ENCODE measurements at places on chromosomes 6 and 20. TPM values are rescaled to one million over a fixed set of nuclear protein-coding genes. Genes with fewer than 3 reads are reported as not detected.

Gene RNF39
- not detected for total RNA-seq

Gene GJA1
- total RNA-seq: not detected

Gene SPATS1
- total RNA-seq: not detected

Gene PRIM2
- total RNA-seq: 16.7 TPM

Gene CPNE5
- 57.8 TPM for total RNA-seq

Gene IL17A
- total RNA-seq: not detected

Gene KIAA0408
- total RNA-seq: 0.34 TPM

GRCh38 chr20:17403461-17403860 is 127.7 kb downstream of the BFSP1 start:
- H3K27me3 ChIP-seq: peaks cover 14% of the 10 kb centered on the region
- no peaks in the 10 kb centered on the region for H3K4me1 ChIP-seq
- no peak overlapping the region for H3K4me3 ChIP-seq
- H3K27ac ChIP-seq: no peak overlapping the region
- DNase-seq: no peak

GRCh38 chr6:48844696-48845095 is 618.4 kb downstream of the MMUT start:
- H3K36me3 ChIP-seq: no peaks in the 10 kb centered on the region
- no peaks in the 10 kb centered on the region for H3K27me3 ChIP-seq
- no peak for DNase-seq
- no peaks in the 10 kb centered on the region for H3K4me1 ChIP-seq
- H3K4me3 ChIP-seq: no peak overlapping the region

DNA sequence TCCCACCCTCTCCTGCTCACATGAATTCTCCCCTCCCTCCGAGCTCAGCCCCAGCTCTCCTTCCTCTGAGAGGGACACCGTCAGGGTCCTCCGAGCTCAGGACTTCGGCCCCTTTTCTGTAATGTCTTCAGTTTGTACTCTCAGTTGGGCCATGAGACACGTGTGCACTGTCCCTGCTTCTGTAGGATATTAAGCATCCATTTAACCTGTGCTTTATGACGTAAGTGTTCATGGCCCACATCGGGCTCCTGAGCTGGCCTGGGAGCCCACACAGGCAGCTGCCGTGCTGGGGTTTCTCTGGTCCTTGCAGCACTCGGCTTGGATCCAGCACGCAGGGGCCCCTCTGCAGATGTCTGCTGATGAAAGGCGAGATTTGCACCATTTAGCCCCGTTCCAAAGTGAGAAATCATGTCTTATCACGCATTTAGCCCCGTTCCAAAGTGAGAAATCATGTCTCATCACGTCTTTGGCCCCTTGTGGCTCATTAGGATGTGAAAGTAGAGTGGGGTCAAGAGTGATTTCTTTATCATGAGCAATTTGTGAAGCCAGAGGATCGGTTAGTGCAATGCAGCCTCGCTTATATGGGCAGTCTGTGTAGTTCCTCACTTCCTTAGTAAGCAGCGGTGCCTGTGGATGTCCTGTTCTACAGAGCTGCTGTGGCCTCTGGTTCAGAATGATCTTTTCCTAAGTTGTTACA is 25.3 kb downstream of the DUSP22 start:
- no peaks in the 10 kb centered on the region for H3K27me3 ChIP-seq
- H3K4me3 ChIP-seq: peak overlapping the region; percentile 50
- DNase-seq: no peak
- peaks cover 46% of the 10 kb centered on the region for H3K36me3 ChIP-seq

DNA sequence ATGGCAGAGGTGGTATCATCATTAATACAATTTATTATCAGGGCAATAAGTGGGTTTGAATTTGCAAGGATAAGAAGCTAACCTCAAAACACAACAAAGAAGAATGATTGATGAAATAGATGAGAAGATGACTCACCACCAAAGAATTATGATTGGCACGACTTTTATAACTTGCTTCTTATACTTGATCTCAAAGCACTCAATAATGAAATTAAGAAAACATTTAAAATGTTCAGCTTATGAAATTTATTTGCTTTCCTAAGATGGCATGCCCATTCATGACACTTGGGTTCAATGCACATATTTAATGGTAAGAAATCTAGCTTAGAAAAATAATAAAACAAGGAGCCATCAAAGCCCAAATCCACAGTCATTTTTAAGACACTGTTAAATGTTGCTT is 477.5 kb downstream of the GJA1 start:
- H3K4me3 ChIP-seq: no peak overlapping the region
- H3K27ac ChIP-seq: no peak overlapping the region
- no peaks in the 10 kb centered on the region for H3K36me3 ChIP-seq
- H3K4me1 ChIP-seq: no peaks in the 10 kb centered on the region
- no peaks in the 10 kb centered on the region for H3K27me3 ChIP-seq
- DNase-seq: no peak

GRCh38 chr20:17705916-17706315 is 6.2 kb downstream of the BANF2 start:
- H3K4me3 ChIP-seq: no peak overlapping the region
- H3K4me1 ChIP-seq: no peaks in the 10 kb centered on the region
- H3K36me3 ChIP-seq: no peaks in the 10 kb centered on the region
- H3K27me3 ChIP-seq: no peaks in the 10 kb centered on the region
- DNase-seq: no peak
- no peak overlapping the region for H3K27ac ChIP-seq

- H3K36me3 ChIP-seq: peaks cover 8% of the 10 kb centered on the region
- no peaks in the 10 kb centered on the region for H3K27me3 ChIP-seq
- H3K4me1 ChIP-seq: peaks cover 18% of the 10 kb centered on the region
- H3K4me3 ChIP-seq: no peak overlapping the region
These were observed 90.9 kb downstream of the FOXO3 start for GRCh38 chr6:108651340-108652227.

DNA sequence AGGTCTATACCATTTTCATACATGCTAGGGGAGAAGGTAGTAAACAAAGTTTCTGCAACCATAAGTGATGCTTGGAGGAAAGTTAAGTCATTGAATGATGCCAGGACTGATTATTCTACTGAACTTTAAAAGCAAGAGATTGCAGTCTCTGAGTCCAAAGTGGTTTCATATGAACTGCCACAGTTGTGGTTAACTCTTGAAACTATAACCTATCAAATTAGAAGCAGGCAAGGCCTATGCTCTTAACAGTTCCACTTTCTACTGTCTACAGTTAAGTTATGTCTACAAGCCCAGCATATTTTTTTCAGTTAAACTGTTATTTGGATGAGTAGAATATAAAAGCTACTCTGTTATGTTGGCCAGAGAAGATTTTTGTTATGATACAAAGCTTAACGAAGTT is 326.5 kb upstream of the RUNX2 start:
- H3K27ac ChIP-seq: no peak overlapping the region
- H3K4me3 ChIP-seq: no peak overlapping the region
- no peak for DNase-seq
- no peaks in the 10 kb centered on the region for H3K4me1 ChIP-seq
- H3K36me3 ChIP-seq: peaks cover 3% of the 10 kb centered on the region
- no peaks in the 10 kb centered on the region for H3K27me3 ChIP-seq

GRCh38 chr20:50651676-50652075 is 39.7 kb downstream of the RIPOR3 start:
- peaks cover 8% of the 10 kb centered on the region for H3K27me3 ChIP-seq
- no peaks in the 10 kb centered on the region for H3K4me1 ChIP-seq
- H3K27ac ChIP-seq: no peak overlapping the region
- no peak for DNase-seq

DNA sequence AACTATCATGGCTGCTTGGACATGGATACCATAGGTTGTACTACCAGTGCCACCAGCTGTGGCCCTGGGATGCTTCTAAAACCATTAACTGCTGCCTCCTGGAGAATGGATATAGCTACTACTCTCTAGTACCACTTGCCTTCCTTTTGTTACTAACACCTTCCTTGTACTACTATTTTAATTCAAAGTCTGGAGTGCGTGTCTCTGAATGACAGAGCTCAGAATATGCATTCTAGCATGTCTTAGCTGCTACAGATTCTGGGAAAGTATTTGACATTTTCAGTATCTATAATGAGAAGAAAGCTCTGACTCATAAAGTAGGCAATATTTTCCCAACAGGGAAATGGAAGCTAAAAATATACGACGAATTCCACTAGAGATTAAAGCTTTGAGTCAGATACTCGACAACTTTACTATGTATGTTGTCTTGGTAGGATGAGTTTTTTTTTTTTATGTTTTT is 112.3 kb downstream of the PFDN4 start:
- H3K27me3 ChIP-seq: peaks cover 8% of the 10 kb centered on the region
- no peaks in the 10 kb centered on the region for H3K36me3 ChIP-seq
- H3K4me3 ChIP-seq: no peak overlapping the region
- H3K27ac ChIP-seq: no peak overlapping the region

DNA sequence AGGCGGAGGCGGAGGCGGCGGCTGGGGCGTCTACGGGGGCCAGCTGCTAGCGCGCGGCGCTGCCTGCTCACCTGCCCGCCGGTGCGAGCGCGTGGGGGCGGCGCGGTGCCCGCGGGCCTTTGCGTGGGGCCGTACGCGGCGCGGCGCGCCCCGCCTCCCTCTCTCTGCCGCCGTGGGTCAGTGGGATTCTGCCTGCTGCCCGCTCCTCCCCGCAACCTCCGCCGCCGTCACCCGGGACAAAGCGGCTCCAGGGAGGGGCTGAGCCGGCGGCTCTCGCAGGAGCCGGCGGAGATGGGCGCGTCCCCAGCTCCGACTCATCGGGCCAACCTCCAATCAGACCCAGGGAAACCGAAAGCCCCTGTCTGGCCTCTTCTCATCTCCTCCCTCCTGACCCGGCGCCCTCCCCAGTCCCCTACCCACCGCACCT is at the start of gene RCAN2:
TSS of gene RCAN2 (minus strand) at position 249 of the 427 bp plus-strand sequence.
- peak; percentile 27 for DNase-seq
- H3K27me3 ChIP-seq: peaks cover 61% of the 10 kb centered on the region
- peak within 1 kb of the TSS; percentile 71 for H3K4me3 ChIP-seq
- H3K4me1 ChIP-seq: peaks cover 10% of the 10 kb centered on the region
- H3K36me3 ChIP-seq: no peaks in the 10 kb centered on the region
- H3K27ac ChIP-seq: no peak within 1 kb of the TSS

DNA sequence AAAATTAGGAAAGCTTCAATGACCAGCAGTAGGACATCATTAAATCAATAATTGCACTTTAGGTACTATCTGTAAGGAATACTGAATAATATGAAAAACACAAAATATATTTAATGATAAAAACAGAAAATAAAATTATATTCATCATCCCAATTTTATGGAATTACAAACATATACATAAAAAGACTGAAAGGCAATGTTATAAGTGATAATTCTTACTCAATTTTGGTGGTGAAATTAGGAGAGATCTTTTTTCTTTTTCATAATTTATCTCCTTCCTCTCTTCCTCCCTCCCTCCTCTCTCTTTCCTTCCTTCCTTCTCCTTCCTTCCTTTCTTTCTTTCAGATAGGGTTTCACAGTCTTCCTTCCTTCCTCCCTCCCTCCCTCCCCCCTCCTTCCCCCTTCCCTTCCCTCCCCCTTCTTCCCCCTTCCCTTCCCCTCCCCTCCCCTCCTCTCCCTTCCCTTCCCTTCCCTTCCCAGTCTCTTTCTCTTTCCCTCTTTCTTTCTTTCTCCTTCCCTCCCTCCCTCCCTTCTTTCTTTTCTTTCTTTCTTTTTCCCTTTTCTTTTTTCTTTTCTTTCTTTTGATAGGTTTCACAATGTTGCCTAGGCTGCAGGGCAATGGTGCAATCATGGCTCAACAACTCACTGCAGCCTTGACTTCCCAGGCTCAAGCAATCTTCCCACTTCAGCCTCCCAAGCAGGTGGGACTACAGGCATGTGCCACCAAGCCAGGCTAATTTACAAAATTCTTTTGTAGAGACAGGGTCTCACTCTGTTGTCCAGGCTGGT is 36.8 kb downstream of the RSPH3 start:
- peaks cover 2% of the 10 kb centered on the region for H3K36me3 ChIP-seq
- H3K27me3 ChIP-seq: no peaks in the 10 kb centered on the region
- DNase-seq: no peak
- no peak overlapping the region for H3K27ac ChIP-seq
- peaks cover 11% of the 10 kb centered on the region for H3K4me1 ChIP-seq

GRCh38 chr6:113352029-113352801 is 504.9 kb upstream of the MARCKS start:
- H3K36me3 ChIP-seq: no peaks in the 10 kb centered on the region
- H3K27me3 ChIP-seq: peaks cover 3% of the 10 kb centered on the region
- no peak overlapping the region for H3K27ac ChIP-seq
- no peak overlapping the region for H3K4me3 ChIP-seq

DNA sequence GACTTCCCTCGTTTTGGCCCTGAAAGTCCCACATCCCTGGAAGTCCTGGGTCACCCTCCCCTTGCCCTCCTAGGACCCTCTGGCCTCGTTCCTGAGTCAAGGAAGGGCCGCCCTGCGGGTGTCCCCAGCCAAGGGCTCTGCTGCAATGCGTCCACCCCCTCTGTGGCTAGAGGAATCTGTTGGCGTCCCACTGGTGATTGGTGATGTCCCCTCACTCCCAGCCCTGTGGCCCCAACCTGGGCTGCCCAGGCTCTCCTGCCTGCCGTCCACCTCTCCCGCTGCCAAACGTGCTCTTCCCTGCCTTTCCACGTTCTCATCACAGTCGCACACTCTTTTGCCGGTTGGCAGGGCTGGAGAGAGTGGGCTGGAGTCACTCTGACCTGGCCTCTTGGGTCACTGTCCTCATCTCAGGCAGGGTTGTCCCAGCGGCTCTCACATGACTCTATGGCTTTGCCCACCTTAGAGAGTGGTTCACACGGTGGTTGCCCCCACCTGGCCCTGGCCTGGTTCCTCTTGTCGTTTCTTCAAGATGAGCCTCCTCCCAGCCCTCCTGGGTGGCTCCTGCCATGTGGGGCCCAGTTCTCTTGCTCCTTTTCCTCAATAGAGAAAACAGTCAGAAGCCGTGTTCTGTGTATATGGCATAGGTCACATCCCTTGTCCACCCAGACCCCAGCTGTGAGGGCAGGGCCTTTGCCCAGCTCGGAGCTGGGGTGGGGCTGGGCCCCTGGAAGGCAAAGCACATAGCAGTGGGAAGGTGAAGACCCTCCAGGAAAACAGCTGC is 100.9 kb downstream of the TMEM242 start:
- peaks cover 44% of the 10 kb centered on the region for H3K4me1 ChIP-seq
- H3K36me3 ChIP-seq: no peaks in the 10 kb centered on the region
- peak overlapping the region; percentile 80 for H3K4me3 ChIP-seq
- no peak for DNase-seq

- H3K4me1 ChIP-seq: peaks cover 53% of the 10 kb centered on the region
- peak overlapping the region; percentile 90 for H3K27ac ChIP-seq
- no peaks in the 10 kb centered on the region for H3K27me3 ChIP-seq
- peak overlapping the region; percentile 55 for H3K4me3 ChIP-seq
- no peaks in the 10 kb centered on the region for H3K36me3 ChIP-seq
- DNase-seq: peak; percentile 39
These were observed 67.6 kb downstream of the FYN start for GRCh38 chr6:111805511-111806164.

DNA sequence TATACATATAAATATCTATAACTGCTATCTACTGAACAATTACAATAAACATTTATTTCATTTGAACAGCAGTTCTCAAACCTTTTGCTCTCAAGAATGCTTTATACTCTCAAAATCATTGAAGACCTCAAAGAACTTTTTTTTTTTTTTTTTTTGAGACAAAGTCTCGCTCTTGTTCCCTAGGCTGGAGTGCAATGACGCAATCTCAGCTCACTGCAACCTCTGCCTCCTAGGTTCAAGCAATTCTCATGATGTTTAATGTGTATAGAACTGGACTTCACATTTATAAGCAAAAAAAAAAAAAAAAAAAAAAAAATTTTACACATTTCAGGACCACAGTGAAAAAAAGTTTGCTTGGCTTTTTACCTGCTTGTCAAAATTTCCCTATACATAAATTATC is 11.7 kb downstream of the UBE2V1 start:
- peaks cover 44% of the 10 kb centered on the region for H3K36me3 ChIP-seq
- H3K27ac ChIP-seq: no peak overlapping the region
- no peak overlapping the region for H3K4me3 ChIP-seq
- DNase-seq: no peak
- H3K27me3 ChIP-seq: no peaks in the 10 kb centered on the region

- peak within 1 kb of the TSS; percentile 76 for H3K4me3 ChIP-seq
- H3K36me3 ChIP-seq: no peaks in the 10 kb centered on the region
- peaks cover 14% of the 10 kb centered on the region for H3K4me1 ChIP-seq
- peaks cover 35% of the 10 kb centered on the region for H3K27me3 ChIP-seq
These were observed at the start of gene TEAD3 for GRCh38 chr6:35496841-35497570. TEAD3 (minus strand) TSS chr6:35497079.
